ENCODE measurements at places on chromosomes 7 and 10.

GRCh38 chr7:138665669-138666140 lies 35.5 kb downstream of the SVOPL start:
- DNase-seq, result no peak

DNA sequence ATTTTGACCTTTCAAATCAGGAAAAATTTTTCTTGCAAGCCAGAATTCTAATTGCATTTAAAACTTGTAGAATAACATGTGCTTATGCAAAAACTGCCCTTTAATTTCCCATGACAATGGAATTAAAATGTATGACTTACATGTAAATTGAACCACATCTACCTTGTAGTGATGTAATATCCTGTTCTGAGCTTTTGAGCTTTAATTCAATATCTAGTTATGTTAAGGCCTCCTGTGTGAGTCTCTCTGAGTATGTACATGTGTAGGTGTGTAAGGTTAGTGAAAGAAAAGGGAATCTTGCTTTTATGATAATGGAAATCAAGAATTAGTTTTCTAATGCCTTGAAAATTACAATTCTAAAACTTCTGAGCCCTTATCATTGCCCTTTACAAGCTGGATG lies 344.8 kb upstream of the AKR1E2 start:
- DNase-seq, result no peak

- DNase-seq, result no peak
These were observed 56.3 kb downstream of the SFMBT2 start for GRCh38 chr10:7354330-7355047.

DNA sequence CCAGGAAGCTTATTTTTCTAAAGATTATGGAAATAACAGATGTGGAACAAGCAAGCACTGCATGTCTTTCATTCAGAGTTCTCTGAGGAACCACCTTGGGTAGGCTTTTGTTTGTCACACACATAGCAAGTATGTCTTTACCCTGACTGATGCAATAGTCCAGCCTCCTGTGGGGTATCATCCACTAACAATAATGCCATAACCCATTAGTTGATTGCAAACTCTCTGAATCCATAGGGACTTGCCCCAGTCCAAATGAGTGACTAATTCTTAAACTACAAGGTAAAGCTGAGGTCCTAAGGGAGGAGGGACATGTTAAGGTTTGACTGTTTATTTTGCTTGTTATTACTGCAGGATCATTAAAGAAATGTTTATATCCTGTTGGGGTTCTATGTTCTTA lies 151.4 kb upstream of the PRPS1L1 start:
- no peak for DNase-seq

- DNase-seq, result no peak
These were observed 148.9 kb downstream of the ARID5B start for GRCh38 chr10:62050346-62050892.

DNA sequence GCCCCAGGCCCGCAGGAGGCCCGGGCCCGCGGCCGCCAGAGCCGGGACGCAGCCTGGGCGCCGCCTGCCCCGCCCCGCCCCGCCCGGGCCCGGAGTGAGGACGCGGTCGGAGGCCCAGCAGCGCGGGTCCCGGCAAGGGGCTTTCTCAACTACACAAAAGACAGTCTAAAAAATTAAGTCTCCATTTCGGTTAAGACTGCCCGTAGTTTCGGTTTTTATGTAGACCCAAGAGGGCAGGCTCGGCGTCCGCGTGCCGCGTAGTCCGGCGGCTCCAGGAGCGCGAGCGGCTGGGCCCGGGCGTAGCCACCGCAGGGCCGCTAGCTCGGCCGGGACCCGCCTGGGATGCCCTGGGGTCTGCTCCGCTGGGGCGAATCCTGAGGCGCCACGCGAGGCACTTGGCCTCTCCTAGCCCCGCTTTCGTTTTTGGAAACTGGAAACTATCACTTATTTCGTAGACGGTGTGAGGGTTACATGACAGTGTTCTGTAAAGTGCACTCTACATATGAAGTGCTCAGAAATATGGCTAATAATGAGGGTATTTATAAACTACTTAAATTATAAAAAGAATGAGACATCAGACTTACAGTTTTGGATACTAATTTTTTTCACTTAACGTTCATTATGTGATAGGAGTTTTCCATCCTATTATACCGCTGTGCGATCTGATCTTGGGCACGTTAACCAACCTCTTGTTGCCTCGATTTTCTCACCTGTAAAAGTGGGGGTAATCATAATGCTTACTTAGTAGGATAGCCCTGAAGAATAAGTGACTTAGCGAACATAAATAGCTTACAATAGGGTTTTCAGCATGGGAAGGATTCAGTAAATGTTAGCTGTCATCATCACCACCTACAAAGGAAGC lies 573 bp downstream of the BLVRA start:
- no peak for DNase-seq

DNA sequence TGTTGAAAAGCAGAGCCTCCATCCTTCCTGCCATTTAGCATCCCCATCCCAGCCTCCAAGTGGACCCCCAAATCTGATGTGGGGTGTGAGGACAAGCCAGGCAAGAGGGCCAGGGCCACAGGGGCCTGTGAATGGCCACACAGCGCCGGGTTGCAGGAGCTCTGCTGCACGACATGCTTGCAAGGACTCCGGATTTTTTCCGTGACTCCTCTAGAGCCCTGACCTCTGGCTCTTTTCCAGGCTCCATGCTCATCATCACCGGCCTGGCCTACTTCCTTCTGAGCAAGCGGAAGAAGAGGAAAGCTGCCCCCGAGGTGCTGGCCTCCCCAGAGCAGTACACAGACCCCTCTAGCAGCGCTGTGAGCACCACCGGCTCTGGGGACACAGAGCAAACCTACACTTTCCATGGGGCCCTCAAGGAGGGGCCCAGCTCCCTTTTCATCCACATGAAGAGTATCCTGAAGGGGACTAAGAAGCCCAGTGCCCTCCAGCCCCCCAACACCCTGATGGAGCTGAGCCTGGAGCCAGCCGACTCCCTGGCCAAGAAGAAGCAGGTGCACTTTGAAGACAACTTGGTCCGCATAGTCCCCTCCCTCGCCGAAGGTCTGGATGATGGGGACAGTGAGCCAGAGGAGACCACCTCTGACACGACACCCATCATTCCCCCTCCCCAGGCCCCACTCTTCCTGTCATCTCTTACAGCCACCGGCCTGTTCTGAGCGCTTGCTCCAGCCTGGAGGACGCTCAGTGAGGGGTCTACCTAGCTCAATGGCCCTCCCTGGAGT lies 23.5 kb downstream of the TMEM72 start:
- DNase-seq, result no peak

DNA sequence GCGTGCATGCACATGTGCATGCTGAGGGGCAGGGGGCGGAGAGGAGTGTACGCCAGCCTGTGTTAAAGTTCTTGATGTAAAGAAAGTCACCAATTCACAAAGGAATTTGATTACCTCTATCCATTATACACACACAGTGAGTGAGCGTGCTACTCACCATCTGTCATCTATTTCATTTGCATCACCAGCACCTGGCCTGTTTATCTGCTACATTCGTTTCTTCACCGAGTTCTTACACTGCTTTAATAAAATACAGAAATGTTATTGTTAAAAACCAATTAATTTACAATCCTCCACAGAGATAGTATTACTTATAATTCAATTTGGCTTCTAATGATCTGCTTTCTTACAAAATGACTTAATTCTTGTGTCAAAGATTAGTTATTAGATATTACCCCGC lies 32.6 kb downstream of the NEUROD6 start:
- no peak for DNase-seq

GRCh38 chr7:121730869-121731268 lies 142.1 kb upstream of the PTPRZ1 start:
- no peak for DNase-seq

DNA sequence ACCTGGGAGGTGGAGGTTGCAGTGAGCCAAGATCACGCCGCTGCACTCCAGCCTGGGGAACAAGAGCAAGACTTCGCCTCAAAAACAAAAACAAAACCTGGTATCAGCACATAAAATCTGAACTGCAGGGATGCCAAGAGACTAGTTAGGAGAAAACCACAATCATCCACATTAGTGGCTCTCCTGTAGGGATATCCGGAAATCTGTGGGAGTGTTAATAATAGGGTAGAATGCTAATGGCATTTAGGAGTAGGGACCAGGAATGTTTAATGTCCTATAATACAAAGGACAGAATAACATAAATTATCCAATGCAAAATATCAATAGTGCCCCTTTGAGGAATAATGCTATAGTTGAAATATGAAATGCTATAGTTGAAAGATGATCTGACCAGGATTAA lies 24.3 kb downstream of the KIF5B start:
- no peak for DNase-seq

DNA sequence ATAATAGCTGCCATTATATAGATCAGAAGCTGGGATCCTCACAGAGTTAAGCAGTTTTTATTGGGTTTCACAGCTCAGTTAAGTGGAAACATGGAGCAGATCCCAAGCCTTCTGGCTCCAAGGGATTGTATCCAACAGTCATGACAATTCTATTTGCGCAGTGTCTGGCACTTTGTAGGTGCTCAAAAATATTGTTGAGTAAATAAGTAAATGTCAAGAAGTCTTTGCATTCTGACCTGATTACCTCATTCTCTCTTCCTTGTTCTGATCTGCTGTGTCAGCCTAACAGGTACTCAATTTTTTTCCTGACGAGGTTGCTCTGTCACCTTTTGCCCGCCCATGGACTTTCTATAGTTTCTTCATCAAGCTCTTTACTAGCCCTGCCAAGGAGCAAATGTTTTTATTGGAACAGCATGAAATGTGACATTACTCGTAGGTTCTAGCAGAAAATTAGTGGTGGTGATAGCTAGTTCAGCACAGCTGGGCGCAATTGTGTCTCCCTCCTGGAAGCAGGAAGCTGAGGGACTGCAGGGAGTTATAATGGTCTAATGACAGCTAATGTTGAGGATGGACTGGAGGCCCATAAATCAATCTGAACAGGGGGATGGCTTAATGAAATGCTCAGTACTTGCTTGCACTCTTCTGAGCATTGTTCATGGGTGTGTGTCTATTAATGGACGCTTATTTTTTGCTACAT lies 680.2 kb downstream of the CCSER2 start:
- no peak for DNase-seq

- no peak for DNase-seq
These were observed 241.5 kb downstream of the PCDH15 start for GRCh38 chr10:54559498-54559897.

GRCh38 chr10:31822150-31822549 lies 106.5 kb downstream of the ARHGAP12 start:
- DNase-seq, result no peak

DNA sequence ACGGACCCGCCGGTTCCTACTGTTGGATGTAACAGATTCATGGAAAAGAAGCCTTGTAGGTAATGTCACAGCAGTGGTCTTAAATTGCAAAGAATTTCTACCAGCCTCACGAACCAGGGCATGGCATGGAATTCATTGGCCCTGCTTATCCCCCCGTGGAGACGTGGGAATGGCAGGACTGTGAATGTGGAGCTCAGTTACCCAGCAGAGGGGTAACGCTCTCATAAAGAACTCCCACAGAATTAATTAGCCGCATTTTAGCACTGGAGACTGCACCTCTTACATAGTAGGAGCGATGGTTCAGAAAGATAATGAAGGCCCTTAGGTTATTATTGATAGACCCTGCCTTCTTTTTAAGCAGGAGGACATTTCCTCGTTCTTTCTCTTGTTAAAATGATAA lies 715.4 kb downstream of the AUTS2 start:
- DNase-seq, result no peak

GRCh38 chr7:123607423-123607975 lies 5.9 kb downstream of the ASB15 start:
- DNase-seq, result no peak

- no peak for DNase-seq
These were observed 6.8 kb downstream of the DLG5 start for GRCh38 chr10:77919713-77920108.

DNA sequence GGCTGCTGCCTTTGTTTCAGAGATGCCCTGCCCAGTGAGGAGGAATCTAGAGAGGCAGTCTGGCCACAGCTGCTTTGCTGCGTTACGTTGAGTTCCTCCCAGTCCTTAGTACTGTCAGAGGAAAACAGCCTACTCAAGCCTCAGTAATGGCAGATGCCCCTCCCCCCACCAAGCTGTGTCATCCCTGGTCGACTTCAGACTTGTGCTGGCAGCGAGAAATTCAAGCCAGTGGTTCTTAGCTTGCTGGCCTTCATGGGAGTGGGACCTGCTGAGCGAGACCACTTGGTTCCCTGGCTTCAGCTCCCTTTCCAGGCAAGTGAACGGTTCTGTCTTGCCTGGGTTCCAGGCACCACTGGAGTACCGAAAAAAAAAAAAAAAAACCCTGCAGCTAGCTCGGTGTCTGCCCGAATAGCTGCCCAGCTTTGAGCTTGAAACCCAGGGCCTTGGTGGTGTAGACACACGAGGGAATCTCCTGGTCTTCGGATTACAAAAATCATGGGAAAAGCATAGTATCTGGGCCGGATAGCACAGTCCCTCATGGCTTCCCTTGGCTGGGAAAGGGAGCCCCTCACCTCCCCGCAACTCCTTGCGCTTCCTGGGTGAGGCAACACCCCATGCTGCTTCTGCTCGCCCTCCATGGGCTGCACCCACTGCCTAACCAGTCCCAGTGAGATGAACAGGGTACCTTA lies 9.1 kb downstream of the SDHAF3 start:
- no peak for DNase-seq

DNA sequence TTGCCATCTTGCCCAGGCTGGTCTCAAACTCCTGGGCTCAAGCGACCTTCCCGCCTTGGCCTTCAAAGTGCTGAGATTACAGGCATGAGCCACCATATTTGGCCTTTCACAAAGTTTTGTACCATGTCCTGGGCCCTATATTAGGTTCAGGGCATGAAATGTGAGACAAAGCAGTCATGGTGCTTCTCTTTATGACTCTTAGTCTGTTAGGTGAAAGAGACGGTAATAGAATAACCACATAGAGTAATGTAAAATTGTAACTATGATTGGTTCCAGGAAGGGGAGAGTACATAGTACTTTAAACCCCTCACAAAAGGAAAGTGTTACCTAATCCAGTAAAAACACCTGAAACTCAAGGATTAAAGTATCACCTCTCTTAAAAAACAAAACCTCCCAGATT lies 144.7 kb downstream of the SPAG6 start:
- DNase-seq, result no peak

- DNase-seq, result no peak
These were observed 100.9 kb downstream of the PDGFA start for GRCh38 chr7:418636-419280.

GRCh38 chr10:30985512-30985911 lies 46.2 kb downstream of the ZNF438 start:
- no peak for DNase-seq

DNA sequence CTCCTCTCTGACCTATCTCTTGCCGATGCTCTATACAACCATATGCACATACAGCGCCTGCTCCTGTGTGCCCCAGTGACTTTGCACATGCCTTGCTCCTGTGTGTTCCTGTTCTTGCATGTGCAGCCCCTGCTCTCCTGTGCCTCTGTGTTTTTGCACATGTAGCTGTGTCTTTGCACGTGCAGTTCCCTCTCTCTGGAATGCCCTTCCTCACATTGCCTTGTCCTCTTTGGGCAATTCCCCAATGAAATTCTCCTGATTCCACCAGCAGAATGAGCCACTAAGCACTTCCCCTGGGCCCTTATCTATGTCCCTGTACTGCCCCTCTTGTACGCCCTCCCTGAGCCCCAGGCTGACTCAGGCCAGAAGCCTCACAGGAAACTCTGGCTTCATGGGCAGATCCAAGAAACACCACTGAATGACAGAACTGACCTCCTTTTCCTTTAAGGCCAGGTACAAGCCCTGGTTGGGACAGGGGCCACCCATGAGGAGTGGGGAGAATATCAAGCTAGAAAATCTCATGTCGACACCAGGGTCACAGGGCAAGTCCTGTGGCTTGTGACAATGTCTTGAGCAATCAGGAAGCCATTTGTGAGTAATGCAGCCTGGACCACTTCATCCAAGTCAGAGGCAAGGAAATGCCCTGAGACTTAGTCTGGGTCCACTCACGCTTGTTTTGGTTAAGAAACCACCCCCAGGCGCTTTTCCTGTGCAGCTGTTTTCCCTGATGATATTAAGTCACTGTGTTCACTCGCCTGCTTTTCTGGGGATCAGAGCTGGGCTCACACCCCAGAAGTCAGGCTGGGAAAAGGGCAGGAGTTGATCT lies 1.9 kb upstream of the ARHGAP22 start:
- DNase-seq, result no peak

Measured in NCI-H2107 (cell line).